ENCODE measurements at places on chromosomes 4 and X. TPM values are rescaled to one million over a fixed set of nuclear protein-coding genes. Genes with fewer than 3 reads are reported as not detected.
A peak's percentile ranks its signal among the peaks of the same experiment; 100 is the strongest.

DNA sequence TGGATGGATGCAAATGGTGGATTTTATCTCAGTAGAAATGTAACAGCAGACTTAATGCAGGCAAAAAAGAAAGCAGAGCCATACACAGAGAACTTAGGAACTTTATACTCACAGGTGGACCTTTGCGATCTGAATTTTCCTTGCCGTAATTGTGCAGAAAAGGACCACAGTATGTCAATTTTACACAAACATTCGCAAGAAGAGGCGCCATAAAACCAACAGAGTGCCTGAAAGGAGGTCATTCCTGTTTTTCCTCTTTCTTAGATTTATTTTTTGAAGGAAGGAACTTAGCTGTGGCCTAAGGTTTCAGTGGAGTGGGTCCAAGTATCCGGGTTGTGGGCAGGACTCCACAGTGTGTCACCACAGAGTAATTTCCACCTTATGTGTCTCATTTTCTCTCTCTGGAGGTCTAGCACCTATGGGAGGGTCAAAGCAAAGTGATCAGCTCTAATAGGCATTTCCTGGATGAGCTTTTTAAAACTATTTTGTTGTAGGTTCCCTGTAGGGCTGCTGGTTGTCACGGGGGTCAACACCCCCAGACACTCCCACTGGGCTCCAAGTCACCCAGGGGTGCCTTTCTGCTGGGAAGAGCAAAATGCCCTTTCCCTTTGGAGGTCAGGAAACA lies 24.7 kb upstream of the PBDC1 start:
- peak; percentile 5 for DNase-seq

DNA sequence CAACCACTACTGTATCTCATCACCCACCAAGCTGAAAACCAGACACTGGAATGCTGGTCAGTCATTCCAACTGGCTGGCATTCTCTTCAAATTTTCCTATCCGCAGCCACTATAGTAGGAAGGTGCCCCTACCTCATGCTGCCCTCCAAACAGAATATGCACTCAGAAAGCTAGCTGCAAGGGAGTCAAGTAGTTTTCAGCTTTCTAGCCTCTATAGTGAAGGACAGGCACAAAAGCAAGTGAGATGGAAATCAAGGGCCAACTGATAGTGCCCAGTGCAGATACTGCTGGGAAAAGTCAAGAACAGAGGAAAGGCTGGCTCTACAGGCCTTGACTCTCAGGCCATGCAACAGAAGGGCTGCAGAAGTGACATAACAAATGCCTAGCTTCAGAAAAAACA lies 47.2 kb downstream of the BCOR start:
- no peak for DNase-seq

- DNase-seq = no peak
These were observed 23.0 kb upstream of the PDZD4 start for GRCh38 chrX:153853180-153853901.

GRCh38 chr4:169791062-169791461 lies 33.3 kb upstream of the HPF1 start:
- DNase-seq = no peak

DNA sequence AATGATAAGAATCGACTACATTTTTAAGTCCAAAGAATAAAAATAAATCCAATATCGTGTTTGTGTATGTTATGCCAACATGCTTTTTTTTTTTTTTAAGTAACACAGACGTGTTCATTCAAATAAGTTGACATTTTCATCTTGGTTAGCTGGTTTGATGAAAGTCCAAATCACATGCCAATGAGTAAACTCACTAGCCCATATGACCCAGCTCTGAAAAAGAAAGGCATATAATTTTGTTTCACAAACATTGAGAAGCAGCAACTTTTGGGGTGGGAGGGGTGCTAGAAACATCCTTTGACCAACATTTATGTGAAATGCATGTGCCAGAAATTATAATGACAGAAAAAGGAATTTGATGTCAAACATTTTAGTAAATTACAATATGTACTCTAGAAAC lies 61.6 kb upstream of the SPP1 start:
- no peak for DNase-seq

DNA sequence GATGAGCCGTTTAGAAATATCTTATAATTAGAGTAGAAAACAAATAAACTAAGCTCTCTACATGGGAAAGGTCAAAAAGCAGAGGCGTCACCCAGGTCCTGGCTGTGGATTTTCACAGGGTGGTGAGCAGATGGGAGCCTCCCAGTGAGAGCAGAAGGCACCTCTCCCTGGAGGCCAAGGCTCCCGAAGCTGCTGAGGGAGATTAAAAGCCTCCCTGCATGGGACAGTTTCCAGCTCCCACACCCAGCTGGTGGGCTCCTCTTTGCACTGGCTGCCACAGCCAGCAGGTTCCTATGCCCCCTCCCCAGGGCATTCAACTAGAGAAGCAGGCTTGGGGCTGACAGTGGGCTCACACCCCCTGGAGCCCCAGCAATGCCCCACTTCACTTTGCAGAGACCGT lies 55.2 kb upstream of the TBC1D9 start:
- DNase-seq = no peak

GRCh38 chr4:79249881-79250503 lies 75.9 kb downstream of the NAA11 start:
- no peak for DNase-seq

- no peak for DNase-seq
These were observed 150.6 kb downstream of the UNC5C start for GRCh38 chr4:95398217-95398616.

DNA sequence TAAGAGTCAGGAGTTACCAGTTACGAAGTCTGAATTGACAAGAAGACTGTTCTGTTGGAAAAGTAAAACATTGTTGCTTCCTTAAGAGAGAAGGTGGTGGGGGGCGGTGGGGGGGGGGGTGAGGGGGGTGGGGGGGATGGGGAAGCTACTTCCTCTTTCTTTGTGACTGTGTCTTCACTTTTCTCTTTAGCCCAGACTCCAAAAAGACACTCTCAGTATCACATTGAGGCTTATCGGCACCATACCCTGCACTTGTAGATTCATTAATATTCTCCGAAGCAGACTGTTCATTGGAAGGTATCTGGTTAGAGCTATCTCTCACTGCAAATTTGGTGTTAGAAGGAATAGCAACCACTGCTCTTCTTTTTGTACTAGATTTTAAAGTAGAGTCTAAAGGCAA lies 94.5 kb upstream of the IL13RA1 start:
- DNase-seq = no peak

GRCh38 chr4:102223461-102223860 lies 121.8 kb downstream of the SLC39A8 start:
- DNase-seq = no peak

The ADH4 gene
- not detected for total RNA-seq

The SHISA3 gene
- total RNA-seq = 0.69 TPM
